NCI-H1417 (cell line): ENCODE measurements at places on chromosomes 16 and 17.

DNA sequence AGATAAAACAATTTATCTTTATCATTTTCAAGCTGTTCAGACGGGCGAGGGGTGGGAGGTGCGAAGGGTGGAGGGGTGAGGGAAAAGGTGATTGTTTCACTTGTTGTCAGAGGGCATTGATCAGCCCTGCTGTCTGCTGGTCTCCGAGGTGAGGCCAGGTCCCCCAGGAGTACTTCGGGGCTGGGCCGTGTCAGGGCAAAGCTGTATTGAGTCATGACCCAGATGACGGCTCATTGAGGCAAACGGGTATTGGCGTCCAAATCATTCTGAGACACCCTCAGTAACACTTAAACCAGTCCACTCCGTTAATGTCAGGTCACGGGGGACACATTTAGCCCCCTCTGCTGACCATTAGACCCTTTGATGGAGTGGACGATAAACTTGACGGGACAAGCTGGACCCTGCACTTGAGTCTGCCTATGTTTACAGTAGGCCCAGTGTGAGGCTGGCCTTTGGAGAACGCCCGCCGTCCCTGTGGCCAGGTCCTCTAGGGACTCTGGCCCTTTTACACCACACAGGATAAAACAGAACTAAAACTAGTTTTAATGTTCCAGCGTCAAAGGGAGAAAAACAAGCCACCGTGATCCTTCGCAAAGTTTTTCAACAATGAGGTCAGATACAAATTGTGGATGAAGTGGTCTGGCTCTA lies 502.2 kb upstream of the ZFHX3 start:
- no peak for DNase-seq

DNA sequence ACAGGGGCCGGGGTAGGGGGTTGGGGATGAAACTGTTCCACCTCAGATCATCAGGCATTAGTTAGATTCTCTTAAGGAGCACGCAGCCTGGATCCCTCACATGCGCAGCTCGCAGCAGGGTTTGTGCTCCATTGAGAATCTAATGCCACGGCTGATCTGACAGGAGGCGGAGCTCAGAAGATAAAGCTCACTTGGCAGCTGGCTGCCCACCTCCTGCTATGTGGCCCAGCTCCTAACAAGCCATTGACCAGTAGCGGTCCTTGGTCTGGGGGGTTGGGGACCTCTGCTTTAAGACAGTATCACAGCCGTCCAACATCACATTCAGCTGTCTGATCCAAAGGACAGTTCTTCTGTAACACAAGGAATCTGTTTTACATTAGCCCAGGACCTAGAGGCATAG lies 62.5 kb downstream of the SLC39A11 start:
- no peak for DNase-seq

GRCh38 chr17:42846594-42847280 lies 2.4 kb downstream of the AOC2 start:
- no peak for DNase-seq

GRCh38 chr17:21756856-21757619 lies 64.7 kb downstream of the KCNJ18 start:
- no peak for DNase-seq

GRCh38 chr17:75473246-75473645 lies 16.8 kb downstream of the TMEM94 start:
- no peak for DNase-seq

GRCh38 chr17:63431939-63432804 lies 13.9 kb downstream of the CYB561 start:
- DNase-seq, result no peak

GRCh38 chr17:6067060-6067459 lies 3.1 kb upstream of the WSCD1 start:
- DNase-seq, result no peak

GRCh38 chr17:48416971-48417370 lies 13.0 kb downstream of the SKAP1 start:
- no peak for DNase-seq

DNA sequence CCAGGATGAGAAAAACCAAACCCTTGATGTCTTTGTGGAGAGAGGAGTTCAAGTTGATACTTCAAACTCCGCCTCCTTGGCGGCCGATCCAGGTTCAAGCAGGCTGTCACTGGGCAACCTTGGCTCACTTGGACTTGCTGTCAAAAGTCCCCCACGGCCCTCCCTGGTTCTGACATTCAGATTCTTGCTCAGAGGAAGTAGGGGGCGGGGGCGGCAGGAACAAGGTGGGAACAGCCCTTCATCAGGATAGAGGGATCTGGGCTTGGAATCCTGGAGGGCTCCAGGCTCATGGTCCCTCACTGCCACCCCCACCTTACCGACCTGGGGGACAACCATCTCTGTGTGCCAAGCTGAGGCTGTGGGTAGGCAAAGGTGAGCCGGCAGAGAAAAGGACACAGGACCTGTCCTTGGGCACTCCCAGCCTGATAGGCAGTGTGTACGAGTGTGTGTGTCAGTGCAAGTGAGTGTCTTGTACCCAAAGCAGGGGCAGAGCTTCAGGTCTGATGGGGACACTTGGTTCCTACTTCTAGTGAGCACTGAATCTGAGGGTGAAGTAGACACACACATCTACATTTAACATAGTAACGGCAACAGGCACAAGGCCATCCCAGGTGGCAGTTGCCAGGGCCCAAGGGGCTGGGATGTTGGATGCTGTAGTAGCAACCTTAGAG lies 6.6 kb upstream of the TSPOAP1 start:
- no peak for DNase-seq

GRCh38 chr16:52016387-52016786 lies 530.6 kb downstream of the TOX3 start:
- no peak for DNase-seq

DNA sequence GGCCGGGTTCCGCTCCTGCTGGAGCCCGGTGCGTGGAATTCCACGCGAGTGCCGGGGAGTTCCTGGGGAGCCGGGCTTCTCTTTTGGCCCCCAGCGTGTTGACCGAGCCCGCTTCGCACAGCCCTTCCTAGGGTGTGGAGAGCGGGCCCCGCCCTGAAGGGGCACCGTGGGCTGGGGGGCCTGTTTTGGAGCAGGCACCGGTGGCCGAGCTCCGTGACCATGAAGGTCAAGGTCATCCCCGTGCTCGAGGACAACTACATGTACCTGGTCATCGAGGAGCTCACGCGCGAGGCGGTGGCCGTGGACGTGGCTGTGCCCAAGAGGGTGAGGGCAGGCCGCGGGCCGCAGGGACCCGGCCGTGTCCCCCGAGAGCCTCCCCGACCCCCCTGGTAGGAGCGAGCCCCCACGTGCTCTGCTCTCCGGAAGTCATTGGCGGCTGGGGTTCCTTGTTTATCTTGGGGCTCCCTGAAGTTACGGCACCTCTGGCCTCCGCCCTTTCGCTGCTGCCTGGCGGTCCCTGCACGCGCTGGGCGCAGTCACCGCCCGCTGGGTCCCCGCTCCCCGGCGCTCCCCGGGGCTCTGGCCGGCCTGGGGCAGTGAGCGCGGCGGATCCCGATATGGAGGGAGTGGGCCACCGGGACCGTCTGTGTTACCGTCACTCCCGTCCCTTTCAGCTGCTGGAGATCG lies 528 bp downstream of the HAGHL start:
- DNase-seq, result no peak

DNA sequence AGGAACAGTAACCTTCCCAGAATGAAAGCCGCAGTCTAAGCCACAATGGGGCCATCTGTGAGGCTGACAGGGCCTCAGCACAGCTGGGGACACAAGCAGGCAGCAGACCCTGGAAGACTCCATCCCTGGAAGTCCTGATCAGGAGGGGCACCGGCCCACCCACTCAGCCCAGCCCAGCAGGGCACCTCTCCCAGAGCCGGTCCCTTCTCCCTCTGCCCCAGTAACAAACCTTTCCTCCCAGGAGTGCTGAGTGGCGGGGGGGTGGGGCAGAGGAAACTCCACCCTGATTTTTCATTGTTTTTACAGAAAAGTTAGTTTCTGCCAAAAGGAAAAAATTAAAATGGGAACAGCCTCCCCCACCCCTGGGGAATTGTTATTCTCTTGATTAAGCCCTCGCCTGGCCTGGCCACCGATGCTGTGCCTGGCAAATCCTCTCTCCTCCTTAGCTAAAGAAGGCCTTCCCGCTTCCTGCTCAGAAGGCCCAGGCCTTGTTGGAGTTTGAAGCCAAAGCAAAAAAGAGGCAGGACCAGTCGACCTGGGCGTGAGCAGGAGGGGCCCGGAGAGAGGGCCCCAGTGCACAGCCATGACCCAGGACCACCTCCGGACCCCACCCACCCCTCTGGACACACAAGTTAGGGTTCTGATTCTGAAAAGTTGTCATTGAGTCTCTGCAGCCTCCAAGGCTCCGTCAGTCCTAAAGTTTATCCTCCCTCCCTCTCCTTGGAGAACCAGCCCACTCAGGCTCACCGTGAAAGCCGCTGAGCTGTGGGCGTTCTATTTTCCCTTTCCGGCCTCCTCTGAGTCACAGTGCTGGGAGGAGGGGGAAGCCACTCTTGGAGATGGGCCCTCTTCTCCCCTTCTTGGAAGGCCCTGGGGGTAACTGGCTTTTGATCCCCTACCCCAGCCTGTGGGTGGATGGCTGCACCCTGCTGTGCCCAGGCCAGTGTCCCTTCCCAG lies 128.4 kb upstream of the TNRC6C start:
- no peak for DNase-seq

GRCh38 chr17:28443901-28444638 lies 29.4 kb upstream of the SLC13A2 start:
- DNase-seq, result no peak

- DNase-seq, result no peak
Observed at GRCh38 chr16:23863511-23864422, 28.0 kb downstream of the PRKCB start.

DNA sequence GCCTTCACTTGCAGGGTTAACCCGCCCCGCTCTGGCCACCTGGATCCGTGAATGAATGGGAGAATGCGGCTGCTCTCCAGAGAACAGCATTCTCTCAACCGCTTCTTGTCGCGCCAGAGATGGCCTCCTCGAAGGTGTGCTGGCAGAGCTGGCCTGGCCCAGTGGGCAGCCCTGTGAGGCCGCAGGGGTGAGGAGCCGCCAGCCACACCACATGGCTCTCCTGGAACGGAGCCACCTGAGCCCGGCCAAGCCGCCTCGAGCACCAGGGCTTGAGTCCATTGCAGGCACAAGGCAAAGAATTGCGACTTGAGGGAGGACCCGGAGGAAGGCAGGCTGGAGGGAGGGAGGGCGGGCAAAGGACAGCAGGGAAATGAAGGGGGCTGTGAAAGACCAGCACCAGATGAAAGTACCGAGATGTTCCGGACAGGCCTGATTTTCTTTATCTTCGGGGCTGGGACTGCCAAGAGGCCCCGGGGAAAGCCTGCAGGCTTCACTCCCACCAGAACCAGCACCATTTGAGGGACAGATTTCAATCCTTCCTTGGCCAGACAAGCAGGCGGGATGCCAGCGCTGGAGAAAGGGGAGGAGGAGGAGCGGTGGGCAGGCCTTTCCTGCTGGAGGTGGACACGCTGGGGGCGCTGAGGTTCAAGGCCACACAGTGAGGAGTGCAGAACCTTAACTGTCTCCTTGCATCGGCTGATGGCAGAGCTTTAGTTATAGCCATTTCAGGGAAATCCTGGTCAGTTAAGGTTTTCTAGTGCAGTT lies 69.4 kb downstream of the MRC2 start:
- no peak for DNase-seq

DNA sequence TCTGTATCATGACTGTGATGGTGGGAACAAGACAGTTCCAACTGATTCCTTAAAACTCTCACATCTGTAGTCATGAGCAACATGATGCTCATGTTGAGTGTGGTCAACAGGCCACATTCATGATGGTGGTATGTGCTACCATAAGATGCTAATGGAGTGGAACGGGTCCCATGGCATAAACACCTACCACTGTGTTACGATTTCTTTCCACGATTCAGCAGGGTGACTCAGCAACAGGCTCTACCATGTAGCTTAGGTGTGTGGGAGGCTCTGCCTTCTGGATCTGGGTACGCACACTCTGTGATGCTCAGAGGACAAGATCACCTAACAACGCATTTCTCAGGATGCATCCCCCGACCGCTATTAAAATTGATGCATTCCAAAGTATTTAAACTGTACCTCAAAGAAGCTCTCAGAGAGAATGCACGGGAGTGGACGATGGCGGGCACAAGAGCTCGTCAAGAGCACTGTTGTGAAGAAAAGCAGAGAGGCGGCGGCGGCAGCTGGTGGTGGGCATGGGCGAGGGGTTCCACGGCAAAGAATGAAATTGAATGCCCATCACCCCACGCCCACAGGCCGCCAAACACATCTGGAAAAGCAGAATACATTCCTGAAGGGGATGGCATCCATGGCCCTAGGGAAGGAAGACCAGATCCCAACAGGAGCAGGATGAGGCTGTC lies 133.3 kb downstream of the ZNF778 start:
- no peak for DNase-seq
